ENCODE measurements at places on chromosomes 1 and 21. TPM values are rescaled to one million over a fixed set of nuclear protein-coding genes. Genes with fewer than 3 reads are reported as not detected.
A peak's percentile ranks its signal among the peaks of the same experiment; 100 is the strongest.

- no peak for DNase-seq
Measured at GRCh38 chr1:40895601-40896000, 33.4 kb upstream of the CITED4 start.

- DNase-seq = peak; percentile 50
Measured at GRCh38 chr1:39081271-39082009, 55.3 kb downstream of the NDUFS5 start.

DNA sequence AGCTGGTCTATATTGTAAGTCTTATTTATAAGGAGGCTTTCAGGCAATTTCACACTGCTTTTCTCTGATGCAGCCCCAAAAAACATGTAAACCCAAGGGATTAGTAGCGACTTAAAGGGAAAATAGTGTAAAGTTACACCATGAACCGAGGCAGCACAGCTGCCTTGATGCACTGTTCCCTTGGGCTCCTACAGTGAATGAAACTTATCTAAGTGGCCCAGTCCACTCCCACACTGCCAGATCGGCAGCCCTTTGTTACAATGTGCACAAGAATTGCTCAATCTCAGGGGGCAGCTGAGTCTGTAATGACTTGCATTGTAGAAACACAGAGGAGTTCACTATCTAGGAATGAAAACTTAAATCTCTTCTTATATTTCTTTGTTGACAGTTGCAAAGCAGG lies 120.8 kb upstream of the ADGRL2 start:
- peak; percentile 62 for DNase-seq

DNA sequence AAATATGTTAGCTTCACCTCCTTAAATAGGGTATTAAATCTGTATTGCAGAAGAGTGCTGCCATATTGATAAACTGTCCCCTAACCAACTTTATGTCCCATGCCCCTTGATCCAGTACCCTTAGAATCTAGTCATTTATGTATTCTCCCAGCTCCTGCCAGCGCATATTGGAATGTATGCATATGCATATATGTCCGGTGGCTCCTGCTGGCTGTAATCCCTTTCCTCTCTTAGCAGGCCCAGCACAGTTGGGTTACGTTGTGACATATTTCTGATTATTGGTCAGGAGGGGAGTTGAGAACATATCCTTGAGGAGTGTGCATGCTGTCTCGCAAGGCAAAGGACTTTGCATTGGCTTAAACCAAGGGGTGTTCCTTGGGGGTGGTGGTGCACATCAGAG lies 29.2 kb upstream of the CREG1 start:
- no peak for DNase-seq

DNA sequence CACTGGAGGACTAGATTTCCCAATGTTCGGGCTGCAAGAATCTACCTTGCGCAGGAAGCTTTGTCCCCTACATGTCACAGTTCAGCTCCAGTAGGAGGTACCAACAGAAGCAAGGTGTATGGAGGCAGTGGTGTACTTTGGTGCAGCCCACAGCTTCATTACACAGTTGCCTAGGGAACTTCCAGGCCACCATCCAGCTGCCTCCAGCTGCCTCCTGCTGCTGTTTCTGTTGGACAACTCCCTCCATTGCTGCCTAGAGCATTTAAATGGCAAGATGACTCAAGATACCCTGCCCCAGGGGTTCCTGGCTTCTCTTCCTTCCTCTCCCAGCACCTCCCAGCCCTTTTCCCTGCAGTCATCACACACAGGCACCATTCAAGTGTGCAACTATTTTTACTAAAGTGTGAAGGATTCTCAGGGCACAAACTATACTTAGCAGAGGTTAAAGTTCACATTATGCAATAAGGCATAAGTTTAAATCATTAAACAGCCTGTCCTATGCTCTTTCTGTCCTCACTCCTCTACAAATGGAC lies 39.0 kb upstream of the ATP1A1 start:
- DNase-seq = peak; percentile 69

DNA sequence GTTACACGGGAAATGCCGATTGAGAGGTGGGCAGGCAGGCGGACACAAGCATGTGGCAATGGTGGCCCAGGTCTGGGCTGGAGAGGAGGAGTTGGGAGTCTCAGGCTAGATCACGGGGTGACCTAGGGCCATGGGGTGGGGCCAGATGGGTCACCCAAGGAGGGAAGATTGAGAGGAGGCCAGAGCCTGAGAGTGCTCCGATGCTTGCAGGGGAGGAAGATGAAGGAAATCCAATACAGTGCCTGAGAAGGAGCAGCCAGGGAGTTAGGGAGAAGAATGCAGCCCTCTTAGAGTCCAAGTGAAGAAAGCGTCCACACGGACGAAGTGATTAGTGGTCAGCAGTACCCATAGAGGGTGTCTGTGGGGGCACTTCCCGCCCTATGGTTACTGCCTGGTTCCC lies 61.4 kb upstream of the FAM3B start:
- no peak for DNase-seq

GRCh38 chr1:245983294-245983967 lies 523.6 kb downstream of the SMYD3 start:
- DNase-seq = no peak

SPATA46 gene
- polyA plus RNA-seq = not detected

- no peak for DNase-seq
Measured at GRCh38 chr1:201354901-201355295, 22.6 kb downstream of the TNNT2 start.

DNA sequence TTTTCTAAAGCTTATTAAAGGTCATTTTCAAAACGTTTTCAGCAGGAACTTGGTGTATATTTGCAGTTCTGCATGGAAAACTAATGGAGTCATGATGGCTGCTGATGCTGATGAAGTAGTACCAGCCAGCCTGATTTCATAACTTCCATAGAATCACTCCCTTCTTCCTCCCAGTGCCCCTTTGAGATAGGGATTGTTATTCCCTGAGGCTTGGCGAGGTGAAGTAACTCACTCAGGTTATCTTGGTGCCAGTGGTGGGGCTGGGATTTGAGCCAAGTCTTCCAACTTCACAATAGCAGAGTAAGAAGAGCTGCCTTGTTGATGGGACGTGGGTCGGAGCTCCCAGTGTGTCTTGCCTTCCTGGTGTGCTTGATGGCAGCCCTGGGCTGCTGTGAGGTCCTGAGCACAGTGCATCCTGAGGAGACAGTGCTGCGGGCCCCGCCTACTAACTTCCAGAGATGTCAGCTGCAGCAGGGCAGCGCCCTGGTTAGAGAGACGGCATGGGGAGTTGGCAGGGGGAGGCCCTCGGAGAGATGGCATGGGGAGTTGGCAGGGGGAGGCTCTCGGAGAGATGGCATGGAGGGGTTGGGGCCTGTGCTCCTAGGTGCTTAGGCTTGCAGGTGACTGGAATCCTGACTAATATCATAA lies 92.6 kb downstream of the PCBP3 start:
- DNase-seq = no peak

COX20 gene
- 53.2 TPM for polyA plus RNA-seq

ALG14 gene
- polyA plus RNA-seq = 1.6 TPM

DNA sequence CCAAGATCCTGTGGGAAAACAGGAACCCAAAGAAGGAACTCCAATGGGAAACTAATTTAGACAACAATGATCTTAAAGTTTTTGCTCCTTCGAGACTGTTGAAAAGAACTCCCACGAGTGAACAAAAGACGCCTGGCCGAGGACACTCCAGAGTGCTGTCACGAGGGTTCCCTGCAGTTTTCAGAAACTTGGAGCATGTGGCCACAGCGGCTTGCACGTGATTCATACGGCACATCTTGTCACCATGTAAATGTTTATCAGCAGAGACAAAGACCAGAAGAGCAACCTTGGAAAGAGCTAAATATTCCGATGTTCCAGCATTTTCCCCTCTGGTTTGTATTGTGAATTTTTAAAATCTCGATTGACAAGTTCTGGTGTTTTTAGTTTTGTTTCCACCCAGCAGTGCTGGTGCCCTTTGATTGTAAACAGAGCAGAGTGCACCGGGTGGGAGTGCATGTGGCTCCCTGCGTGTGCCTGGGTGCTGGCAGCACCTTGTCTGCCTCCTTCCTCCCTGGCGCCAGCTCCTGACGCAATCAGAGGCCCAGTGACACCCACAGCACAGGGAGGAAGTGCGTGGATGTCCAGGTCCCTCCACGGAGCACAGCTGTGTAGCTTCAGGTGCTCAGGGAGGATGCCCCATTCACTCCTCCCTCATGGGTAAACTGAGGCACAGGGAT lies 23.0 kb downstream of the LRRC3 start:
- peak; percentile 6 for DNase-seq

DNA sequence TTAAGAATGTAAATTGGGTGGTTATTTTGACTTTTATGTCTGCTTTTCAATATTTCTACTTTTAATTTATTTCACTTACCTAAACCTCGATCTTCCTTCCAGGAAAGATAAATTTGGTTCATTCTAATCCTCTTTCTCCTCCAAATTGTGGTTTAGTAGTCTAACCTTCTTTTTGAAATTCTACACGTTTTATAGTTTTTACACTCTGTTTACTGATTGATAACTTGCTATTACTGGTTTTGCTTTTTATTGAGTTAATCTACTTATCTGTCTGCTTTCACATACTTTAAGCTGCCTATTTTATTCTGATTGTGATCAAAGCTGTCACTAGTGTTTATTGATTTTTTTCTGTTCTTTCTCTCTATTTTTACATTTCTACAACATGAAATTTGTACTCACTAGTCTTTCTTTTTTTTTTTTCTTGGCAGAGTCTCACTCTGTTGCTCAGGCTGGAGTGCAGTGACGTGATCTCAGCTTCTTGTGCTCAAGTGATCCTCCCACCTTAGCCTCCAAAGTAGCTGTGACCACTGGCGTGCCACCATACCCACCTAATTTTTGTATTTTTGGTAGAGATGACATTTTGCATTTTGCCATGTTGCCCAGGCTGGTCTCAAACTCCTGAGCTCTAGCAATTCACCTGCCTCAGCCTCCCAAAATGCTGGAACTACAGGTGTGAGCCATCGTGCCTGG lies 27.9 kb upstream of the ERRFI1 start:
- DNase-seq = no peak

DNA sequence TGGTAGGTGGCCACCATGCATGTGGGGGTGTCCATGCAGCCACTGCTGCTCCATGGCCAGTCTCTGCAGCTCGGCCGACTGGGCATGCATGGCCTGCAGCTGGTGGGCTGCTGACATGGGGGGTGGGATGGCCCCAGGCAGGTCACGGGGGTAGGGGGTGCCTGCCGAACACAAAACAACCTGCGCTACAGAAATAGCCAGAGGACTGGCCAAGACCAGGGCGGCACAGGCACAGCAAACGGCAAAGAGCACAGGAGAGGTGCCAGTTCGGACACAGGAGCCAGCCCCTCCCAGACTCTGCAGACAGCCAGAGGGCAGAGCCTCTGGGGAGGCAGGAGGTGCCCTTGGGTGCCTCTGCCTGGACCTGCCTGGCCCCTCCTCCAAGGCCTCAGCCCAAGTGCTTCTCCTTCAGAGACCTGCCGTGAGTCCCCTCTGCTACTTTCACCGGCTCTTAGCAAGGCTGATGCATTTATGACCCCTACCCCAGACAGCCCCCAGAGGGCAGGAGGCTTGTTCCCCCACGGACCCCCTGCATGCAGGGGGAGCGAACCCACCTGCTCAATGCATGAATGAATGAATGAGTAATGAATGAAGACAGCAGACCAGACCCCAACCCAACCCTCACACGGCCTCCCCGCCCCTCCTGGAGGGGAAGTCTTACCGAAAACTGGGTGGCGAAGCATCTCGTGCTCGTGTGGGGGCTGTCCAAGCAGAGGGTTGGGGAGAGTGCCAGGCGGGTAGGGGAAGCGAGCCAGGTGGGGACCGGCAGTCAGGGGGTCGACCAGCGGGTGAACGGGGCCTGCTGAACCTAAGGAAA lies 37.7 kb downstream of the SLC45A1 start:
- DNase-seq = no peak

GRCh38 chr1:234683861-234684632 lies 74.1 kb upstream of the IRF2BP2 start:
- DNase-seq = no peak

GRCh38 chr1:209485167-209485566 lies 98.3 kb upstream of the CAMK1G start:
- DNase-seq = peak; percentile 34

- DNase-seq = no peak
Measured at GRCh38 chr1:215076322-215076721, 6.2 kb upstream of the KCNK2 start.

DNA sequence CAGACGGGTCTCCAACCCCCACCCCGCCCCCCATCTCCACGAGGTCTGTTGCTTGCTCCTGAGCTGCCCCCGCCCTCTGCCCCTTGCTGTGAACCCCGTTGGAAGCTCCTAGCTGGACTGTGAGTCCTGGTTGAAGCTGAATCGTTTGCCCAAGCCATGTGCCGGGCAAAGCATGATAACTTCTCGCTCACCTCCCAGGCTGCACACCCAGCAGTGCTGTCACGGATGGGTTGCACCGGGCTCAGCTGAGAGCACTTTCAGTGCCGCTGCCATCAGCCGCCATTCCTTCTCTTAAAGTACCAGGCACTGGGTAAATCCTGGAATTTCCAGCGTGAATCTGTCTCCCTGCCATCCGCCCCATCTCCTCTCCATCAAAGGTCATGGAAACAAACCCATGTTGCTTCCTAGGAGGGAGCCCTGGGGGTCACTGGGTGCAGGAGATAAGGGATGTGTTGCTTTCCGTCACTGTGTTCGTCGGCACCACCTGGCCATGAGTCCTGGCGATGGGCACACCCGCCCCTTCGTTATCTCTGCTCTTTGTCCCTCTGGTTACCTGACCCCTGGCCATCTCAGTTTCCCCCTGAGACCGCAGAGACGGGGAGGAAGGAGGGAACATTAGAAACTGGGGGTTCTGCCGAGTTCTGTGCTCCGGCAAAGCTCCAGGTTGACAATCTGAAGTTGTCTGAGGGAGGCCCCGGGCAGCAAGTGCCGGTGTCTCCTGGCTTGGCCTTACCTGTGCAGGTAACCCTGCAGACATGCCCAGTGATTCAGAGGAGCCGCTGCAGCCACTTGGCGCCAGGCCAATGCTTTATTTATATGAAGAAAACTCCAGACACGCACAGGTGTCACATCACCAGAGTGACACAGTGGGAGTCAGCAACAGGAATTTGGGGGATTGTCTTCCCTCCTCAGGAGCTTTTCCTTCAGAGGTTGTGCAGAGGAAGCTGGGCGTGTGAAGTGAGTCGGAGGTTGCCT lies 2.7 kb downstream of the PDE9A start:
- DNase-seq = no peak

- DNase-seq = no peak
Measured at GRCh38 chr1:213761845-213762407, 225.8 kb upstream of the PROX1 start.

OR6K3 gene
- 0.06 TPM for polyA plus RNA-seq

DNA sequence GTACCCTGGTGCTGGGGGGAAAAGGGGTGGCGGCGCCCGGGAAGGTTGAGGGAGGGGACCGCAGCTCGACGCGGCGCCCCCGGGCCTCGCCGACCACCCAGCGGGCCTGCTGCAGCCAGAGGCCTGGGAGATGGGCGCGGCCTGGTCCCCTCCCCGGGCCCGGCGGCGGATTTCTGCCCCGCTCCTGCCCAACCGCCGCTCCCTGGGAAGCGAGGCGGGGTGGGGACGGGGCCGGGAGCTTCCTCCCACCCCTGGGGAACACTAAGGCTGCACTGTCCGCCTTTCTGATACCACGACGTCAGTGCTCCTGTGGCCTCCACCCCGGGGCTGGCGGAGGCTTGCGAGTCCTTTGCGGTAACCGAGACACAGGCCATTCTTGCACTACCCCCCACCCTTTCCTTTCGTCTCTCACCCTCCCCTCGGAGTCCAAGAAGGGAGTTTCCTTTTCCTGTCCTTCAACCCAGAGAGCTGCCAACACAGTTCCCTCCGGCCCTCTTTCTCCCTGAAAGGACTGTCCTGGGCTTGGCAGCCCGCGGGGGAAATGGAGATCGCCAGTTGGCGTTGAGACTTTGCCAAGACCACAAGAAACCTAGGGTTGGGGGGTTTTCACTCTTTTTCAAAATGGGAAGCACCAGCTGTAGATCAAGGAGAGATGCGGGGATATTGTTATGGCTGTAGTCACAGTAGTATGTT lies 742 bp downstream of the SH3GLB1 start:
- DNase-seq = peak; percentile 80

- DNase-seq = peak; percentile 59
Measured at GRCh38 chr1:203796236-203796605, 798 bp downstream of the ZBED6 start.

- no peak for DNase-seq
Measured at GRCh38 chr1:98898940-98899339, 105.7 kb downstream of the PLPPR5 start.
